Fibroblast of skin of right biceps (primary cell): ENCODE measurements at places on chromosomes 4 and X.
A peak's percentile ranks its signal among the peaks of the same experiment; 100 is the strongest.

GRCh38 chr4:155705664-155706063 is 39.0 kb downstream of the GUCY1A1 start:
- DNase-seq, result peak; percentile 58

- no peak for DNase-seq
These were observed 253.7 kb upstream of the DDX53 start for GRCh38 chrX:22746081-22746480.

DNA sequence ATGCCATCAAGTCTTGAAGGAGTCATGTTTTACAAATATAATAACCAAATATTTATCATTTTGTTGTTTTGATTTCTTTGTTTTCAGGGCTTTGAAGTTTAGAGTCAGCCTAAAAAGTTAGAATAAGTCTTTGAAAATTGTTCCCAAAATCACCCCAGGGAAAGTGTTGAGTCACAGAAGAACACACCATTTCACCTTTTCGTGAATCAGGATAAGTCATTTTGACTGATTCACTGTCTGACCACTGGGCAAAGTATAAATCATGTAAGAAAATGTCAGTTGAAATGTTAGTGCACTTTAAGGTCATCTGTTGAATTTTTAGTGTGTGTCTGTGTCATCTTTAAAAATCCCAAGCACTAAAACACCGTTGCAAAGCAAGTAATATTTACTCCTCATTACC is 1320.1 kb downstream of the RPA4 start:
- DNase-seq, result peak; percentile 15

- DNase-seq, result no peak
These were observed 5.4 kb upstream of the PIM2 start for GRCh38 chrX:48924270-48924669.

- DNase-seq, result peak; percentile 84
These were observed 60.8 kb downstream of the USP9X start for GRCh38 chrX:41145920-41146608.

DNA sequence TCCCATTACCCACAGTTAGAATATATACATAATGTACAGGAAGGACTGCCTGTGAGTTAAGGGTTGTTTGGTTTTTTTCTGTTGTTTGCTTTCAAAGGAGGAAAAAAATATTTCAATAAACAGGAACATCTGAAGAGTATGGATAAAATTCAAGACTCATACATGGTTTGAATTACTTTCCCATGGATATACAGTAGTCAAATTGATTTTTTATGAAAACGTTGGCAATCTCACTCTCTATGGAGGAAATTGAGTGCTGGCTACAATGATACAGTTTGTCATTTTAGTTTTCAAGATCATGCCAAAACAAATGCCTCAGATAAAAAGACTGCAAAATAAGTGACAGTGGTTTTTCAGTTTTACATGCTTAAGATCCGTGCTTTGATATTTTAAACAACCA is 116.6 kb downstream of the SH3RF1 start:
- no peak for DNase-seq

DNA sequence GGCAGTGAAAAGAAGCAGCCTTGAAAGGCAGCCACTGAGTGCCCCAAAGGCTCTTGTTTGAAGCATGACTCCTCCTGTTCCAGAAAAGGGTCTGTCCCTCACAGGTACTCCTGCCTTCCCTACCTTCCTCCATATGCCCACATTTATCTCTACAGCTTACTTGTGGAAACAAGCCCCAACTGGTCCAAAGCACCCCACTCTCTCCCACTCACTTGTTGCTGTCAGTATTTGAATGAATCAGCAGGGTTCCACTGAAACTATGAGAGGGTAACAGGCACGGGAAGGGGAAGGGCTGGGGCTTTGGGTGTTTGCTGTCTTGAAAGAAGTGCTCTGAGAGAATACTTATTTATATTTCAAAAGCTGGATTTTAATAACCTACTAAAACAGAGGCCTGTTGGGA is 34.9 kb downstream of the GPR143 start:
- DNase-seq, result no peak

DNA sequence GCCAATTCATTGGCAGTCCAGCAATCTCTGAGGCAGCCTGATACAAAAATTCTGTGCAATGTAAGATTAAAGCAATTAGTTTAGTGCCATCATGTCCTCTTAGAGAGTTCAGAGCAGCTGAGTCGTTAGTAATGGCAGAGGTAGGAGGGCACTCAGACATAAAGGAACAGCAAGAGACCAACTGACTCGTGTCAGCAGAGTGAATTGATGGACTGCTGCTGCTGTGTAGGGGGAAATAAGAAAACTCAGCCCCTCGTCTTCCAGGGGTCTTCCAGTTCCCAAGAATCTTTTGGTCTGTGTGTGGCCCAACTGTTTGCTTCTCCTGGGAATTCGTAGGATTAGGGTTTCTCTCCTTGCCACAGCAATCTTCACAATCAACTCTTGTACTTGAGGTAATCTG is 100.9 kb downstream of the TTC29 start:
- no peak for DNase-seq

DNA sequence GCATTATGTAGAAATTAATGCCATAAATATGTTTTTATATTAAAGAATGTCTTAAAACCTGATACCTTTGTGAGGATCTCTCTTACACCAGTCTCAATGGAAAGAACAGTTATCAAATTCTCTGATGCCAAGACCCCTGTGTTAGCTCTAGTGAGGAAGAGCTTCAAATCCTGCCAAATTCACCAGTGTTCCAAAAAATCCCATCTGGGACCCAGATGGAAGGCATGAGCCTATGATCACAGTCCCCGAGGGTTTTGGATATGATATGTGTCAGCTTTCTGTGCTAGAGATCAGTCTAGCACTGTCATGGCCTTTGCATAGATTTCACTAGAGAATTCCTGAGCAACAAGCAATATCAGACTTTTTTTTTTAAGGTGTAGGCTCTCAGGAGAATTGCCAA is 412.1 kb downstream of the UBE2NL start:
- DNase-seq, result no peak

DNA sequence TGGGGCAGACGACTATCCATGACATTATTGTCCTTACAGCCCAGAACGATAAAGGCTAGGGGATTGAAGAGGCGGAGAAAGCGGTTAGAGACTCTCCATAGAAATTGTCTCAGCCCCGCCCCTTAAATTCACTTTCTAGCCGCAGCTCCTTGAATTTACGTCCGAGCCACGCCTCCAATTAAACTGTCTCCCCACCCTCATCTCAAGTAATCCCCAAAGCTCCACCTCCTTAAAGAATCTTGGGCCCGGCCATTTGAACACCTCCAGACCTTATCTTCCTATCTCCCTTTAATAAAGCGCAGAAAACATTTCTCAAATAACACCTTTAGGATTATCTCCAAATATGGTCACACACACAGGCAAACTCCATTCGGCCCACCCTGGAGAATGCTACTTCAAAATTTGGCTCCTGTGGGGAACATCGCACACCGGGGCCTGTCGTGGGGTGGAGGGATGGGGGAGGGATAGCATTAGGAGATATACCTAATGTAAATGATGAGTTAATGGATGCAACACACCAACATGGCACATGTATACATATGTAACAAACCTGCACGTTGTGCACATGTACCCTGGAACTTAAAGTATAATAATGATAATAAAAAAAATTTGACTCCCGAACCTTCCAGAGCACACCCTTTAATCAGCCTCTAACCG is 7.2 kb upstream of the MAGIX start:
- DNase-seq, result peak; percentile 78

DNA sequence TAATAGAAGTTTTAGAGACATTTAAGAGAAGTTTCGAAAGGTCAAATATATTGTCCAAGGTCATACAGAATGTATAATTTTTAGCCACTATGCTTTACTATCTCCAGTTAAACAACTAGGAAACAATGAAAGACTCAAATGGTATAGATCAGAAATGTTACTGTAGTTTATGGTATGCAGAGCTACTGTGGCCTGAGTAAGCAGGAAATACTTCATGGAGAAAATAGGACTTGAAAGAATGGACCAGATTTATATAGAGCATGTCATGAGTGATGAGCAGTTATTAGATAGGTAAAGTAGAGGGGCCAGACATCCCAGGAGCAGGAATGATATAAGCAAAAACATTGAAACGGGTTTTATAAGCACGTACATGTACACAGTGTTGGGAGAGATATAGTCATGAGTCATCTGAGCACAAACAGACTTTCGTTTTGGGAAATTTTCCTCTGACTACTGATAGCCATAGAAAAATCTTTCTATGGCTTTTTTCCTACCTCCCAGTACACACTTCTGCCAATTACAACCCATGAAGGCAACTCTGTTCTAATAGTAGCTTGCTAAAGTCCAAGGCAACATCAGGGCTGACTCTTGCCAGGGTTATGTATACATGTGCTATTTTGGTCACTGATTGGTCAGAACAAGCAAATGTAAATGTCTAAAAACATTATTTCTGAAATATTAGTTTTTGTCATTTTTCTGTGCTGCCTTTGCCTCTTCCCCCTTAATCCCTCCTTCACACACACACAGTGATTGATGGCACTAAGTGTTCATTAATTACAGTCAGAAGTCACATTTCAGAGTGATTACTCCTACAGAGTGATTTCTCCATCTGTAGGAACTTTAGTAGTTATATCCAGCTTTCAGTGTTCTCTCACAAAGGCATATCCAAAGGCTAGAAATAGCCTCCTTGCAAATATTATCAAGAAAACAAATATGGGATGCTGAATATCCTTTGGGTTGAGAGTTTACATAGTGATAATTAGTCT is 198.7 kb downstream of the ENOX2 start:
- peak; percentile 42 for DNase-seq

GRCh38 chrX:45323387-45323786 is 122.7 kb upstream of the DIPK2B start:
- DNase-seq, result no peak

GRCh38 chrX:110734894-110735541 is 60.6 kb downstream of the CHRDL1 start:
- DNase-seq, result peak; percentile 61

- DNase-seq, result no peak
These were observed 230.3 kb downstream of the UNC5C start for GRCh38 chr4:95318483-95318882.

DNA sequence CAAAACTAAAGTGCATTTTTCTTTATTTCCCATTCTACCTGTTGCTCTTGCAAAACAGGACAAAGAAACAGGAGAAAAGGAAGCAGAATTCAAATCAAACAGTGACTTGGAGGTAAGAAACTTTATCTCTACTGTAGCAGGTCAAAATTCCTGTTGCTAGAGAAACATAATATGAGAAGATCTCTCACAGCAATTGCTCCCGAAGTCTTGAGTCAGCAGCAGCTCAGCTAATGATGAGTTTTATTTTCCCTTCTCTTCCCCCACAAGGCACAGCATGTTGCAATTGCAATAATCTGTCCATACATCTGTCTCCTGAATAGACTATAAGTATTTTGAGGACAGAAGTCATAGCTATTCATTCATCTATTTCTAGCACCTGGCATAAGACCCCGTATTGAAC is 112.7 kb downstream of the CLNK start:
- DNase-seq, result no peak

GRCh38 chrX:31333165-31333831 is 261.5 kb upstream of the FTHL17 start:
- peak; percentile 86 for DNase-seq

- DNase-seq, result no peak
These were observed 476.3 kb downstream of the DTHD1 start for GRCh38 chr4:36757580-36758311.

DNA sequence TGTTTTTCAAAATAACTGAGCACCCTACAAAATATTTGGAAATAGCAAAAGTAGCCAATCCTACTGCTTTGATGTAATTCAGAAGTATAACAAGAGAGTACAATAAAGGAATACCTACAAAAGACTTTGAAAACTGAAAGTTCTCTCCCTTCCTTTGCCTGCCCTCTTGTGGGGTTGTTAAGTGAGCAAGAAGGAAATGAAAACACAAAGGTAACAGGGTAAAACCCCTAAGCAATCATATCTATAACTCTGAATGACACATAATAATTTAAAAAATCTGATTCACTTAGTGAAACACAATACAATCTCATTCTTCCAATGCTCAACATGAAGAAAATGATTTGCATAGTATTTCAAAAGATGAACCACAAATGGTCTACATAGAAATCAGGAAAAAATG is 98.2 kb downstream of the FRYL start:
- DNase-seq, result peak; percentile 31

DNA sequence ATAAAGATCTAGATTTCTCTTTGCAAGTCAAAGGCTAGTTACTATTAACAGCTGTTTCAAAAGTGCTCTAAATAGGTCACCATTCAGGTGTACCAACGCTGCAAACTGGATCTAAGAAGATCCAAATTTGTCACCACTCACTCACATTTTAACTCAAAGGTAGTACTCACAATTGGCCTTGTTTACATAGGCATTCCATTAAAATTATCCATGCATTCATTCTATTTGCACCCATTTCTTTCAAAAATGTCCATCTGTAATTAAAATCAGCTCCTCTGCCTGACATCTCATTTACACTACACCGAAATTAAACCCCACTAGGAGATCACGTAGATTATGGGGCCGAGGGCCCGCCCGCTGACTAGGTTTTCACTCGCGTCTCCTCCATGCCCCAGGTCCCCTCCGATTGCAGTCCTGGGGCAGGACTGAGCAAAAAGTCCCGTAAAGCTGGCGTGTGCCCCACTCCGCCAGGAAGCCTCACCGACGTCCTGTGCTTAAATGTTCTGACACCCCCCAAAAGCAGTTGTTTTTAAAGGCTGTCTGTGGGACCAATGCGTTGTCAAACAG is 1.3 kb upstream of the ING2 start:
- no peak for DNase-seq

GRCh38 chr4:40769266-40769665 is 19.5 kb downstream of the NSUN7 start:
- DNase-seq, result peak; percentile 4

- no peak for DNase-seq
These were observed 72.5 kb downstream of the UBE2K start for GRCh38 chr4:39770471-39770870.

- DNase-seq, result no peak
These were observed 112.0 kb downstream of the VEGFC start for GRCh38 chr4:176680668-176681180.

DNA sequence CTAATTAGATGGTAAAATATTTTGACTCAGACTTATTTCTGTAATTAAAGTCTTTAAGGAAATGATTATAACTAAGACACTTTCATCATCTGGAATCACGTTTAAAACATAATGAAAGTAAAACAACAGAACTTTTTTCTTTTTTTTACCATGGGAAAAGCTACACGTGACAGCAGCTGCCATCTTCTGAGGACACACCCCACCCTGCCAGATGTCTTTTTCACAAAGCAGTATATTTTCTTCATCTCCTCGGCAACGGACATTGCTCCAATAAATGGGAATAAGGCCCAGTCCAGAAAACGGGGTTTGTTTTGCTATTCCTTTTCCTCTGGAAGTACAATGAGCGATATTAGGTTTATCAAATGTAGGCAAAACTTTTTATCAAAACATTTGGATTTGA is 17.5 kb downstream of the PRSS12 start:
- no peak for DNase-seq

GRCh38 chr4:176256921-176257320 is 12.1 kb downstream of the ASB5 start:
- no peak for DNase-seq

- DNase-seq, result no peak
These were observed 38.6 kb downstream of the LNX1 start for GRCh38 chr4:53552711-53553110.

DNA sequence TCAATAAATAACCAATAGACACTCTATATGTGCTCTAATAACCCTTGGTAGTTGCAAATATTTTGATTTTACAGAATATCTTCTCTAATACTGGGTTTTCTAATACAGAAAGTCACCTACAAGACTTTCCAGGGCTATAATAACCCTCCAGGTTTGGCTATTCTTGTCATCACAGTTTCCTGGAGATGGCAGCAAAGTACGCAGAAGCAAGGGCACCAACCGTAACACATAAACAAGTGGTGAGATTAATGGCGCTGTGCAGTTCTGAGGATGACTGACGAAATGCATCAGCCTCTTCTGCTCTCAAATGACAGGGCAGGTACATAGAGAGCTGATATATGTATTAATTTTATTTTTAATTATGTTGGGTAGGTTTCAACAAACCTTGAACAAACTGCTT is 122.4 kb downstream of the C4orf33 start:
- DNase-seq, result no peak
